ENCODE measurements at places on chromosomes 1 and 21.

DNA sequence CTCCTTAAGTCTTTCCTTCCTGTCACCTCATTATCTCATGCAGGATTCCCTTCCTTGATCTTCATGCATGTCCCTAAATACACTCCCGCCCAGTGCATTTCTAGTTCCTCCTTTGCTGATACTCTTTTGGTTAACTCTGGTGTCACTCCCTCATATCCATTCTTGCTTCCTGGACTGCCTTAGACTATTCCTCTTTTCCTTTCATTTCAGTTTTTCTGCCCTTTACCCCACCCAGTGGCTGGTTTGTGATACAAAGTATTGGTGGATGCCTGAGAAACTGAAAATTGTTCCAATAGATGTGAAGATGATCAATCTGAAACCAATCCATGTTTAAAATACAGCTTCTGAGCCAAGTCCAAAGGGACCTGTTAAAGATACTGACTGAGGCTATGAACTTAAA, 553.8 kb upstream of the CAMK1G start:
- DNase-seq = no peak

DNA sequence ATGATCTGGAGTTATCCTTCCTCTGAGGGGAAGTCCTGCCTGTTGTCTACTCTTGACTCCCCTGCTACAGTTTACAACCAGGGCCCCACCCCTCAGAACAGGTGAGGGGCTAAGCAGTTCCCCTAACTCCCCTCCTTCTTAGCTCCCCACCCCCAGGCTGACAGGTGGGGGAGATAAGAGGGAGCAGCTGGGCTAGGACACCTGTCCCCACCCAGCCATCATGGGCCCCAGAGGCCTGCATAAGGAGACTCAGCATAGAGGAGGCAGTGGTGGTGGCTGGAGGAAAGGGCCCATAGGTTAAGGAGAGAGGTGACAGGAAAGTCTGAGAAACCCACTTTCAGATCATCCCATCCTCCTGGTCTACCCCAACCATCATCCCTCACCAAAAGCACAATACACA, 6.8 kb downstream of the MEF2D start:
- DNase-seq = no peak

DNA sequence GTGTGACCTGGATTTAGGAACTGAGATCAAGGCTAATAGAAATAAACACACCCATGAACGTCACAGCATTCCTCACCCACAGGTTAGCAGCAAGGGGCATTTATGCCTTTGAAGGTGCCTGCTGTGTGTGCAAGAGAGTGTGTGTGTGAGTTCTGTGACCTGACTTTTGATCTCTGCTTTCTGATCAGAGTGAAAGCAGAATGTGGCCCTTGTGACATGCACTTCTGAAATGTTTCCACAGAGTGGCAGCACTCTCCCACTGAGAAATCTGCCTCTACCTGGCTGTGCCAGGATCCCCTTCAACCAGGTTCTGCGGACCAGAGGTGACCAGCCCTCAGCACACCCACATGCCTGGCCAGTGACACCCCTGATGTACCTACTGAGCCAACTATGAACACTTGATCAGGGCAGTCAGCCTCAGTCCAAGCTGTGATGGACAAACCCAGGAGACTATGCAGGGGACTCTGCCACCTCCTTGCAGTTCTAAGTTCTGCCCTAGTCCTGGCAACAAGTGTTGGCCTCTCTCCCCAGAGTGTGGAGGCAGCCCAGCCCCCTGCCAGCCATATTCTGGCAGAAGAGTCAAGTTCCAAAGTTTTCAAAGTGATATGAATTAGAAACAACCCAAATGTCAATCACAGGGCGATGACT, 41.0 kb downstream of the RXRG start:
- DNase-seq = peak; percentile 47

- DNase-seq = no peak
Observed at GRCh38 chr1:161987303-161987702, 36.4 kb downstream of the OLFML2B start.

DNA sequence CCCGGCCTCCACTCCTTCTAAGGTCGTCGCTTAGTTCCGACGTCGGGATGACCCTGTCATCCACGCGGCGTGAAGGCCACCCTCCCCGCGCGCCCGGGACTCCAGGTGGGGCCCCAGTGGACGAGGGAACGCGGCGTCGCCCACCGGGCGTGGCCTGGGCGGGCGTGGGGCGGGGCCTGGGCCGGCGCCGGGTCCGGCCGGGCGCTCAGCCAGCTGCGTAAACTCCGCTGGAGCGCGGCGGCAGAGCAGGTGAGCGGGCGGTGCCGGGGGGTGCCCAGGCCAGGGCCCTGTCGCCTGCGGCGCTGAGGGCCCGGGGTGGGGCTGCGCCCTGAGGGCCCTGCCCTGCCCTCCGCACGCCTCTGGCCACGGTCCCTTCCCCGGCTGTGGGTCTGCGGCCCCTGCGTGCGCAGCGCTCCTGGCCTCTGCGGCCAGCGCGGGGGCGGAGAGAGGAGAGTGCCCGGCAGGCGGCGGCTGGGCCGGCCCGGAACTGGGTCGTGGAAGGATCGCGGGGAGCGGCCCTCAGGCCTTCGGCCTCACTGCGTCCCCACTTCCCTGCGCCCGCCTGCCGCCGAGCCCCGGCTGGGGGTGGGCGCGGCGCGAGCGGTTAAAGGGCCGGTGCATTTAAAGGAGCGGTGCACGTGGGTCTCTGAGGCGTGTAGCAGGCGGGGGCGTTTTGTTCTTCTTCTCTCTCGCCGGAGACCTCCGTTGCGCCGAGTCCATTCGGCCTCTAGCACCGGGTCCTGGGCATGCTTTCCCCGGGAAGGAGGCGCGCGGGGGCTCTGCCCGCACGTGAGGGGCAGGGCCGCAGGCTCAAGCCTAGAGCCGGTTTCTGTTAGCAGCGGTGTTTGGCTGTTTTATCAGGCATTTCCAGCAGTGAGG, at the start of gene PSEN2:
PSEN2 (plus strand) TSS at position 216 of the 879 bp plus-strand sequence. CDS start 11,292 bp downstream, outside the sequence.
- peak; percentile 58 for DNase-seq

DNA sequence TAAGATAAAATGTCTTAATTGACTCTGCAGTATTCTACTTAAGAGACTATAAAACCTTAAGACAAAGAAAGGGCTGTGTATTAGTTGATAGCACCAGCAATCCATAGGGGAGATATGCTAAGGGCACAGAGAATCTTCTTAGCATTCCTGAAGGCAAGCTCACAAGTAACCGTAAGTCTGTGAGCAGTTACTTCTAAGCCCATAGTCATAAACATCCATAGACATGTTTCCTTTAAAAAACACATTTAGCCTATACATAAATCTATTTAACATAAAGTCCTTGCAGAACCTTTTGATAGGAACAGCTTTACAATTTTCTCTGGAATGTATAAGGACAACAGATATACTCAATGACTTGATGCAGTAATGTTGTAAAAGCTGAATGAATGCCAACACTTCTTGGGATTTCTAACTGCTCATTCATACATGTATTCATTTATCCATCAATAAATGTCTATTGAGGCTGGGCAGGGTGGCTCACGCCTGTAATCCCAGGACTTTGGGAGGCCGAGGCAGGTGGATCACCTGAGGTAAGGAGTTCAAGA, 6.3 kb upstream of the ERRFI1 start:
- DNase-seq = no peak

DNA sequence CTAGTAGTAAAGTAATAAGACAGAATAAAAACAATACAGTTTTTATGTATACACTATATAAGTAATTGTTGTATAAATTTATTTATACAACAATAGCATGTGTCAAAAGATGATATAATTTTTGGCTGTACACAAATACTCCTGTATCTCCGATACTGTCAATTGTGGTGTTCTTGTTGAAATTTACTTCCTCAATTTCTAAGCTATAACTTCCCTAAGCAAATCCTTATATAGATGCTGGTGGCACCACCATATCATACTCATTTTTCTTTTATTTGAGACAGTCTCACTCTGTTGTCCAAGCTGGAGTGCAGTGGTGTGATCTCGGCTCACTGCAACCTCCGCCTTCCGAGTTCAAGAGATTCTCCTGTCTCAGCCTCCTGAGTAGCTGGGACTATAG, 141.0 kb upstream of the HP1BP3 start:
- DNase-seq = no peak

GRCh38 chr1:40317394-40318074, 448 bp upstream of the COL9A2 start:
- no peak for DNase-seq

DNA sequence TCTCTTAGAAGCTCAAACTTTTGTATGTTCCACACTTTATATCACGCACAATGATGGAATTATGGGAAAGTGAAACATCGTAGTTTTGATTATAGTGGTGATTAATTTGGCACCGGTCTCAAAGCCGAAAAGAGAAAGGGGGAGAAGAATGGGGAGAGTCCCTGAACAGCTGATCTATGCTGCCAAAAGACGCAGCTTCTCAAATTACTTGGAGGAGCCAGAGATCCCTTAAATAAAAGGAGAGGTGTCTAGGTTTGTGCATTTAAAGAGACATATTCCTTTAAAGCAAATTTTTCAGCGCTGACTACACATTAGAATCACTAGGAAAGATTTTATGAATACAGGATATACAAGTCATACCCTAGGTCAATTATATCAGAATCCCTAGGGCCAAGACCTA, 599.6 kb upstream of the ADAMTS5 start:
- no peak for DNase-seq

Data from endothelial cell (in vitro differentiated cells).